ENCODE measurements at places on chromosomes 5 and 9.

DNA sequence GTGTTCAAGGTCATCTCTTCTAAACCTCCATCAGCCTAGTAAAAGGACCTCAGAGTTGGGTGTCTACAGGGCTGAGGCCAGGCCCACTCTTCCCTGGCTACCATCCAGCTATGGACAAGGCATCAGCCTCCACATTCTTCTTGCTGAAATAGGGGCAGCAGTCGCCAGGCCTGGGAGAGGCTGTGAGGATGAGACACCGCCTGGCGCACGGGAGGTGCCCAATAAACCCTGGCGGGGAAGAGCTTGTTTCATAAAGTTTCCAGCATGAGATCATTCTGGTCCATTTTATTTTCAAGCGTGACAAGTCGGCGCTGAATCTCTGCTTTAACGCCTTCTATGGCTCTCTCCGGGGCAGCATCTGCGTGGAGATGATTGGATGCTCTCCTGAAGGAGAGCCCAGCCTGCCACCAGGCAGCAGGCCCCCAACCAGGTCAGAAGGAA, 153.4 kb downstream of the OLFM1 start:
- no peak for DNase-seq

DNA sequence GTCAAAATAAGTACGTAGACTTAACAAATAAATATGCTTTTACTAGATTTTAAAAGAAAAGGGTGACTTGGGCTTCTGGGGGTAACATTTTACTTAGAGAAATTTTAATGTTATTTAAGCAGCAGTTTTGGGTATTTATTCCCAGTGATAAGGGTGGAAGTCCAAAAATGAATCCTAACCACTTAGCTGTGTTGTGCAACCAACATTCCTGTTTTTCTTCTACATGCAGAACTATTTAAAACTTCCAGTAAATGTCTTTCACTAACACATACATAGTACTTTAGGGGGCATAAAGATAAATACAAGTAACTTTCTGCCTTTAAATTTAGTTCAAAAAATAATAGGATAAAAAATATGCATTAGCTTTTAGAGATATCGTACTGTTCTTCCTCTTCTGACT, 436.7 kb downstream of the CTNND2 start:
- peak; percentile 41 for DNase-seq

DNA sequence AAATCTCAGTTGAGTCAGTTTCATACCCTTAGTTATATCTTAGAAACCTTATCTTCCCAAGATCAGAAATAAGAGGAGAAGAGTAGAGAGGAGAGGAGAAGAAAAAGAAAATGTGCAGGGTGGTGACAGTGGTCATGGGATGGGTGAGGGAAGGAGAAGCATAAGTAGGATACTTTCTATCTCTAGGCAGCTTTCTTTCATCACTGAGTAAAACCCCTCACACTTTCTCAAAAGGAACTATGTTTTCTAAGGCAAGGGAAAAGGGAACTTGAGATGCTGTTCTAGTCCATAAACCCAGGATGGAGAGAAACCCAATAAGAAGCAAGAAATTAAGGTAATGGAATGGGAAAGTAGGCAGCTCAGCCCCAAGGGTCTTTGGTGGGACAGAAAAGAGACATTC, 225.3 kb downstream of the MCTP1 start:
- DNase-seq: no peak

GRCh38 chr9:20643660-20644059, 21.4 kb upstream of the MLLT3 start:
- DNase-seq: no peak

DNA sequence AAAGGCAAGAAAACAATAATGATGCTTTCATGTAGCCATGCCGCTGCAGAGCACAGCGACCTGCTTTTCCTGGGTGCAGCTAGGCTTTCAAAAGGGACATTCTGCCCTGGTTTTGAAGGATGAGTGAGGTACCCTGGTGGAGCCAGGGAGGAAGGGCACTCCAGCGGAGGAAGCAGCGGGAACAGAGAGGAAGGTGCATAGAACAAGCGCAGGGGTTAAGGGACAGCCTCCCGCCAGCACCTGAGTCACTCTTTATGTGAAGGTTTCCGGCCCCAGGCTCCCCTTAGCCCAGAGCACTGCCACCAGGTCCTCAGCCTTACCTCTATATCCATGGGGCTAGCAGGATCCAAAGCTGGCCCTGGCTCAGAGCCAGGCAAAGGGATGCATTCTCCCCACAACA, 221.1 kb downstream of the CDK5RAP2 start:
- DNase-seq: no peak

DNA sequence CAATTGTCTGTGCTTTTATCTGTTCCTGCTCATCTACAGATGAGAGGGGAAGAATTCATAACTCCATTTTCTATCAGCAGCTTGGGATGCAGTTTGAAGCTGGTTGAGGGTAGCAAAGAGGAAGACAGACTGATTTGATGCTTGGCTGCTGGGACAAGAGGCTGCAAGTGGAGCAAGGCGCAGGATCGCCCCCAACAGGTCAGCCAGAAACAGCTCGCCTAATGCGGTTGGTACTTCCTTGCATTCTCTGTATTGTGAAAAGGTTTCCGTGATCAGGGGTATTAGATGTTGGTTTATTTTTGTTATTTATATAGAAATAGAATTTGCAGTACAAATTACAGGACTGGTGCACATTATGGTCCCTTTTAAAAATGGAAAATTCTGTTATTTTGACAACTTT, 40.6 kb downstream of the ZNF883 start:
- no peak for DNase-seq

- peak; percentile 92 for DNase-seq
Measured at GRCh38 chr5:170633235-170634081, 129.6 kb downstream of the KCNIP1 start.
